ENCODE measurements at places on chromosomes 4 and X.

- DNase-seq: no peak
Observed at GRCh38 chr4:82394896-82395295, 21.1 kb upstream of the HNRNPD start.

GRCh38 chr4:184757810-184758209 lies 23.9 kb upstream of the CENPU start:
- no peak for DNase-seq

GRCh38 chr4:72558655-72559054 lies 10.4 kb downstream of the ADAMTS3 start:
- DNase-seq: no peak

GRCh38 chr4:26858035-26858918 lies 2.4 kb upstream of the STIM2 start:
- no peak for DNase-seq

GRCh38 chr4:154120690-154121345 lies 331.9 kb upstream of the SFRP2 start:
- DNase-seq: no peak

- DNase-seq: no peak
Observed at GRCh38 chrX:15549189-15550012, 48.8 kb downstream of the BMX start.

GRCh38 chr4:12411072-12411471 lies 982.4 kb upstream of the HS3ST1 start:
- no peak for DNase-seq

GRCh38 chr4:180960743-180961401 lies 1282.3 kb upstream of the TENM3 start:
- DNase-seq: peak; percentile 69

- DNase-seq: no peak
Observed at GRCh38 chrX:153766871-153767673, 3.0 kb downstream of the PLXNB3 start.

- no peak for DNase-seq
Observed at GRCh38 chrX:44012484-44013096, 39.4 kb upstream of the NDP start.

DNA sequence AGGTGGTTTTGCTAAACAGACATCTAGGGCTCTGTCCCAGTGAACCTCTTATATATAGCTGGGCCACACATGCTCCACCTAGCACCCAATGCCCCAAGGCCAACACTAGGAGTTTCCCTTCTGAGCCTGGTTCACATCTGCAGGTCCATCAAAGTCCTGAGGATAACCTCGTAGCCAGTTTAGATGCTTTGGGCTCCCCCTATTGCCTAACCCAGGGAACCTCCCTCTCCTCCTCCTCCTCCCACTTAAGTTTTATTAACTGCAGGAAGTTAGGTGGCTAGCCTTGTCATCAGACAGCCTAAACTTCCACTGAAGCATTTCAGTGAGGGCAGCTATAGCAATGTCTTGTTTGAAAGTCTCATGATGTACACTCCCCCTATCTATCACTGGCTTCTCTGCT lies 88.0 kb downstream of the GUCY2F start:
- DNase-seq: no peak

- no peak for DNase-seq
Observed at GRCh38 chrX:1140236-1140681, 72.2 kb downstream of the CRLF2 start.

GRCh38 chrX:153395613-153396319 lies 5.4 kb downstream of the PNMA6E start:
- DNase-seq: no peak

DNA sequence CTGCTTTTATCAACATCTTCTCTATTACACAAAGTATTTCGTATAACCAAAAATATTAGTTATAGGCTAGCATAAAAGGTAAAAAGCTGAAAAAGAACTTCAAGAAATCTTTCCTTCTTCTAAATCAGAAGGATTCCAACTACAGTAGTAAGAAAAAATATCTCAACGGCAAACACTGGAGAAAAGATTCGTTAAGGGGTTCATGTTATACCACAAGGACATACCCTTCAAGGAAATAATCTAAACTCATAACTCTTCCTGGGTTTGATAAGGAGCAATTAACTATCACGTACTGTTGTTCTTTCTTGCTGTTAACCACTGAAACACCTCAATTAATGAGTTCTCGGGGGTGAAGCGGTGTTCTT lies 1.5 kb downstream of the SMIM14 start:
- no peak for DNase-seq

DNA sequence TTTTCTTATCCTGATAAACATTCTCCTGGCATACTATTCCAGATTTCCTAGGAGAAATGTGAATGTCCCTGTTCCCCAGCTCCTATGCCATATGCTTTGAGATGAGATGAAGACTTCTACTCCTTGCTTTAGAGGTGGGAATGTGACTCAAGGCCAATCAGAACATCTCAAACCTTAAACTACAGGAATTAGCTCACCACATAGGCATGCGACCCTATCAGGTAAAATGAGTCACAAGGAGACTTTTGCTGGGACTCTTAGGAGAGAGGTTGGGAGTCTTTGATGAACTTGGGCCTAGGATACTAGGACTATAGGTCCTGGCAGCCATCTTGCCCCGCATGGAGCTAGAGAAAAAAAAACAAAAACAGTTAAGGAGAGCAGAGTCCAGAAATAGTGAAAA lies 5.8 kb upstream of the USO1 start:
- DNase-seq: no peak

DNA sequence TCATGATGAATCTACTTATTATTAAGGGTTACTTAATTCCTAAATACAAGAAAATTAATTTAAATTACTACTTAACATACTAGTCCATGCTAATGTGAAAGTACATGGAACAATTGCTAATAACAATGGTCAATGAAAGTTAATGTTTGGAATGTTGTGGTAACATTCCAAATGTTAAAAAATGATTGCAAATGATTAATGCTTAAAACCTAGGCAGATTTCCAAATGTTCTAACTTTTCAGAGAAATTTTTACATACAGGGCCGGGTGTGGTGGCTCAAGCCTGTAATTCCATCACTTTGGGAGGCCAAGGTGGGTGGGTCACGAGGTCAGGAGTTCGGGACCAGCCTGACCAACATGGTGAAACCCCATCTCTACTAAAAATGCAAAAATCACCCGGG lies 1851.3 kb upstream of the PCDH7 start:
- no peak for DNase-seq

GRCh38 chrX:44937606-44938005 lies 64.6 kb downstream of the KDM6A start:
- DNase-seq: no peak

- no peak for DNase-seq
Observed at GRCh38 chr4:1807332-1807777, 14.3 kb downstream of the FGFR3 start.

DNA sequence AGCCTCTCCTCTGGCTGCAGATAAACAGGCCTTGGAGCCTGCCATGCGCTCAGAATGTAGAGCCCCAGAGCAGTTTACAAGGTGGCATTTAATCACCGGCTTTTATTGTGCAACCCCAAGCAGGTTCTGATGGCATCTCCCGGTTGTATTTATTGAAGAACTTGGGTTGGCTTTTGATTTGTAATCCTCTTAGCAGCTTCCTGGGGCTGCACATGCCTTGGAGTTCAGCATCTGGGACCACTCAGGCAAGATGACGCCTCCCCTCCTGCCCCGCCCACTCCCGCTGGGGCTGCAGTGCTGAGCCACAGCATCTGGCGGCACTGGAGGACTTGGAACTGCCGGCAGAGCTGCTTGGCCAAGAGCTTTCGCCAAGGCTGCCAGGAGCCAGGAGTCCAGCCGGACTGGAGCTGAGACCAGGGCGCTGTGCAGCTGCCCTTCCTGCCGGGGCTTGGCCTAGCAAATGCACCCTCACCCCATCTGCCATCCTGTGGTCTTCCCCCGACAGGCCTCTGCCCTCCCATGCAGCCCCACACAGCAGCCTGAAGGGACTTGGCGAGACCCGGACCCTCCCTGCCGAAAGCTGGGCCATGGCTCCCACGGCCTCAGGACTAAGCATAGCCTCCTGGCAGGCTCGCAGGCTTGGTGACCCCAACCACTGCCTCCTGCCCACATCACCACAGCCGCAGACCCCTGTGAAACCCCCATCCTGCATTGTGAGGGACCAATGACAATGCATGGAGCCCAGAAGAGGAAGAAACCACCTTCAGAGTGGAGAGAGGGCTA lies 5.4 kb downstream of the HTRA3 start:
- DNase-seq: peak; percentile 96

- peak; percentile 16 for DNase-seq
Observed at GRCh38 chrX:151019856-151020255, 36.7 kb downstream of the HMGB3 start.

DNA sequence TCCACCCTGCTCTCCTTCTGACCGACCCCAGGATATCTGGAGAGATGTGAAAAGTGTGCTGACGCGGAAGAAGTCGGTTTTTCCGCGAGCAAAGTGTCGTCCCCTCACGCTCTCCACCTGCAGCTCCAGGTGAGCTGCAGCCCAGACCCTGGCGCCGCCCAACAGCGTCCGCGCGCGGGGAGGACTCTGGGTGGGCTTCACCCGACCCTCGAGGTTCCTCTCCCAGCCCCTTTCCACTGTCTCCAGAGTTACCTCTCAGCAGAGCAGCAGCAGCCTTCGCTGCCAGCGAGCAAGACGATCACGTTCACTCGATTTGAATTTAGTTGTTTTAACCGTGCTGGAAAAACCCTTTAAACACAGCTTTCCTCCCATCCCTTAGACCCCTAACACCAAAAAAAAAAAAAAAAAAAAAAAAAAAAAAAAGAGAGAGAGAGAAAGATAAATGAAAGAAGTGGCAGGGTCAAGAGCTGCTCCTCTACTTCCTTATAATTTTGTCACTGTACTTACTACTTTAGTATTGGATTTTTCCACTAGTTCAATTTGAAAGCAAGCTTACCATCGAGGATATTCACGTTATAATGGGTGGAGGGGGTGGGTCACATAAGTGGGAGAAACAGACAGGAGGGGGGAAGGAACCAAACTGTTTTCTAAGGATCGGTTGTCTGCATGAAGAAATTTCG lies 758 bp upstream of the NR3C2 start:
- no peak for DNase-seq

- DNase-seq: no peak
Observed at GRCh38 chr4:146900295-146900694, 45.4 kb downstream of the TTC29 start.

All from eye (tissue), 1 donor.